ENCODE measurements at places on chromosomes 16 and 17.

DNA sequence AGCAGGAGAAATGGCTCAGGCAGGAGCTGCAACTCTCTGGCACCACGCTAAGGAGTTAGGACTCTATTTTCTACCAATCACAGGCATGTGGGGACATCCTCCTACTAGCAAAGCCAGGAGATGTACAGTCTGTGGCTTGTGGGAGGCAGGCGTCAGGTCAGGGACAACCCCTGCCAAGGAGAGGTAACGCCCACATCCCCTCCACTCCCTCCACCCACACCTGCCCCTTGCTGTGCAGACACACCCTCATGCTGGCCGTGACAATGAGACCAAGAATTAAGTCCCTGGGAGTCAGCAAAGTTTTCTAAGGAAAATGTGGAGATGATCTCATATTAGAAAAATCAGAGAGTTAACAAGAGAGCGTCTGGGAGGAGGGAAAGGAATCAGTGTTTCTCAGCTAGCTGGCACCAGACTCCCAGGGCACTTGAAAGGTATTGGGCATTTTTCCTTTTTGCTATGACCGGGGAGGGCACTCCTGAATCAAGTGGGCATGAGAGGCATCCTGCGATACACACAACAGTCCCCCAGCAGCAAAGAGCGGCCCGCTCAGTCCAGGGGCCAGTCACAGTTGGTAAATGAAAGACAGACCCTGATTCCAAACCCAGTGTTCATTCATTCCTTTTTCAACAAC is 87.3 kb upstream of the RPL38 start:
- DNase-seq: no peak

- no peak for DNase-seq
Observed at GRCh38 chr16:1089822-1090619, 6.0 kb downstream of the C1QTNF8 start.

DNA sequence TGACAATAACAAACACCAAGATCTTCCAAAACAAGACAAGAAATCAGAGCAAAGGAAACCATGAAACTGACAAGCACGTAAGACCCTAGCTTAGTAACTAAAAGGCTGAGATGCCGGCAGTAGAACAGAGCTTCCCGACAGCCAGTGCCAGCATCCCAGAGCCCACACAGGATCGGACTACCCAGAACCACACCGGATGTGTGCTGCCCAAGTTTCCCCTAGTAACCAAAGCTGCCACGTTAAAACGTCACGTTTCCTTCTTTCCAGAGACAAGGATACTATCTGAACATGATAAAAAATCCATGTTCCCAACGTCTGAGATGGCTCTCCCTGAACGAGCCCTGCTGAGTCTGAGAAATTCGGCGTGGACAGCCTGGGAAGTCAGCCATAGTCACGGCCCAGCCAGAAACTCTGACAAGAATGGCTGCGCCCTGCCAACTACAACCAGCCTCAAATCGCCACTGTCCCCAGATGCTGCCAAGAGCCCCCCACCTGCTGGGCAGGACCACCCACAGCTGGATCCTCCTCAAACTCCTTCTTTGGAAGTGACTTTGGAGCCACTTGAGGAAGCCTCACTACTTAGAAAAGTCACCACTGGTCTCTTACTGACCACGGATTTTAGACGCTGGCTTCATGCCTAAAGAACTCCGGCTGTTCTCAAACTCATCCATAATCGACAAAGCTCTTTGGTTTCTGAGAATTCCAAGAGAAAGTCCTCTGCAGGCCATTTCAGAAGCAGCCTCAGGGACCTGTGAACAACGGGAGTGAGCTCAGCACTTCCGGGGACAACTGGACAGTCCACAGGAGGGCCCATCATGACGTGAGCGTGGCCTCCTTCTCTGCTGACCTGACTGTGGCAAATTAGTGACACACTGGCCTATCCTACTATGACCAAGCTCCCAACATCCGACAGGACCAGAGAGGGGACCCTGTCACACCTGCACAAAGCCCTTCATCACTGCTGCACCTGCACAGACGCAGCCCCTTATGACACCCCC is 16.7 kb downstream of the CCDC57 start:
- no peak for DNase-seq

GRCh38 chr16:30805370-30806169 is 18.6 kb upstream of the ZNF629 start:
- peak; percentile 61 for DNase-seq

DNA sequence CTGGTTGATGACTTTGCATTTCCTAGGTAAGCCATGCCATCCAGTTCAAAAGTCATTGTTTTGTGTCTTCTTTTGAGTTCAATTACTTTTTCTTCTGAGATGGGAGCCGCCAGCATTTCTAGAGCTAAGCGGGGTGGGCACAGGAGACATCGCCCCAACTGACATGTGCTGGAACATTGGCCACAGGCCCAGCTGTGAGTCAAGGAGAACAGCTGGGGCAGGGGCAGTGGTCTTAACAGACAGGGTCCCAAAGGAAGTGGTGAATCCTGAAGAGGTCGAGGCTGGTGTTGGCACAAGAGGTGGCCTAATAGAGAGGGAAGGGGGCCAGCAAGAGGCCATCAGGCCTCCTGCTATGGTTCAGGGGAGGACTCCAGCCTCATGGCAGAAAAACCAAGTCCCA is 17.1 kb downstream of the RAB11FIP4 start:
- no peak for DNase-seq
